ENCODE measurements at places on chromosomes 6 and 20. TPM values are rescaled to one million over a fixed set of nuclear protein-coding genes. Genes with fewer than 3 reads are reported as not detected.

The KCNG1 gene
- 10.3 TPM for total RNA-seq

The BCLAF1 gene
- 202 TPM for total RNA-seq

The TSBP1 gene
- 0.09 TPM for total RNA-seq

The PCSK2 gene
- total RNA-seq, result 7.7 TPM

The PLAGL1 gene
- total RNA-seq, result 37.2 TPM

The AKAP7 gene
- 2.5 TPM for total RNA-seq

The MOG gene
- not detected for total RNA-seq

The COX4I2 gene
- not detected for total RNA-seq

The TRIM15 gene
- 0.77 TPM for total RNA-seq

The LRRN4 gene
- 0.25 TPM for total RNA-seq

The SSTR4 gene
- not detected for total RNA-seq

The STMND1 gene
- not detected for total RNA-seq

- ATAC-seq, result peak; percentile 31
Measured at GRCh38 chr6:13710552-13711323, 897 bp downstream of the RANBP9 start.

DNA sequence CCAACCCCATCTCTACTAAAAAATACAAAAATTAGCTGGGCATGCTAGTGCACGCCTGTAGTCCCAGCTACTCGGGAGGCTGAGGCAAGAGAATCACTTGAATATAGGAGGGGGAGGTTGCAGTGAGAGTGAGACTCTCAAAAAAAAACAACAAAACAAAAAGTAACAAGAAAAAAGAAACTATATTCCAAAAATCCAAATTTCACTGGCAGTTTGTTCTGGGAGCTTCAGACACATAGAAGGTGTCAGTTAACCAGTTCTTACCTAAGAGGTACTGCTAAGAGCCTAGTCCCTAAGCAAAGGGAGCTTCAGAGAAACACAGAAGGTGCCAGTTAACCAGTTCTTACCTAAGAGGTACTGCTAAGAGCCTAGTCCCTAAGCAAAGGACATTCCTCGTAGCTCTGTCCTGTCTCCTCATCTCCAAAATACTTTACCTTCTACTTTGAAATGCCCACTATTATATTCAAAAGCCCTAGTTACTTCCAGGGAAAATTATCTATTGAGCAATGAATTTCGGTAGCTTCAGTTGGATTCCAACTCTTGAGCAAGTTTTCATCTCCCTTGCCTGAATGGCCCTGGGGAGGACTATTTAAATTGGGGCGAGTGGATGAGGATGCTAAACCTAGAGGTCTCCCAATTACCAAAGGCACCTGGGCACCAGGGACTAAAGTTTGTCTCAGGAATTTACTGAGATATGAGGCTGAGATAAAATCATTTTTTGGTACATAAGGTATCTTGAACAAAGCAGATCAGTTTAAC lies 41.0 kb downstream of the HFE start:
- ATAC-seq, result no peak

DNA sequence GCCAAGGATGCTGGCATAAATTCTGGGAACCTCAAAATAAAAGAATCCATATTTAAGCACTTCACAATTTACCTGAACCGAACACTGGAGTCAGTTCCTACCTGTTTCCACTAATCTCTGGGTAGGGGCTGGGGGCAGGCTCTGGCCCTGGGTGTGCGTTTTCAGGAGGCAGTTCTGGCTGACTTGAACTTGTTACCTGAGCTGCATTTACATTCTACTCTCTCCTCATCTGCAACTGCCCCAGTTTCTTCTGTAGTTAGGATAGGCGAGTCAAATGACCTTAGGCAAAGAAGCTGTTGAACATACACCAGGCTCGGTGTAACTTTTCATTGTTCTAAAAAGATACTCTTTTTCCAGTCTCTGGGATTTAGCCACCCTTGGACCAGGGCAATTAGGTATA lies 13.2 kb downstream of the CARMIL1 start:
- ATAC-seq, result no peak

DNA sequence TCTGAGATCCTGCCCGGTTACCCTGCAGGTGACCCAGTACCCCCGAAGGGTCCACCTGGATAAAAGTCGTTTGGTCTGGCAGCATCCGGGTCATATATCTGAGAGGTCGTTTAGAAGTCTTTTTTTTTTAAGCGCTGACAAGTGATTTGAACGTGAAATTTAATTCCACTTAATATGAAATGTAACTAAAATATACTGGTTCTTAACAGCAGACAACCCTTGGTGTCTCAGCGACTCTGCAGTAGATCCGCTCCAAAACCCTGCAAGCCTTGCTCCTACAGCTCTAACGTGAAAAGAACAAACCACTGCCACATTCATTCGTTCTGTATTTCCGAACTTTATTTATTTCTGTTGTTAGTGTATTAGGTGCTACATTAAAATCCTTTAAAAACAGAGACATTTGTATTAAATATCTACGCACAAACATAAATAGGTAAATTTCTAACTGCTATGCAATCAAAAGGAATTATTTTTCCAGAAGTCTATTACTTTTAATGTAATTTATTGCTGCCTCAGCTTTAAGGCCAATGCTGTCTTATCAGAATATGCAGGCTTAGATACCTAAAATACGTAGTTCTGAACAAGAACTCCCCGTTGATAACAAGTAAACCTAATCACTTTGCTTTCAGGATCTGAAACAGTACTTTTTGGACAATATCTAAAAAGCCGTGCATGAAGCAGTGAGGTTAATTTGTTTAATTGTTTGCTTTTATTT lies 33.5 kb upstream of the TCF21 start:
- no peak for ATAC-seq

DNA sequence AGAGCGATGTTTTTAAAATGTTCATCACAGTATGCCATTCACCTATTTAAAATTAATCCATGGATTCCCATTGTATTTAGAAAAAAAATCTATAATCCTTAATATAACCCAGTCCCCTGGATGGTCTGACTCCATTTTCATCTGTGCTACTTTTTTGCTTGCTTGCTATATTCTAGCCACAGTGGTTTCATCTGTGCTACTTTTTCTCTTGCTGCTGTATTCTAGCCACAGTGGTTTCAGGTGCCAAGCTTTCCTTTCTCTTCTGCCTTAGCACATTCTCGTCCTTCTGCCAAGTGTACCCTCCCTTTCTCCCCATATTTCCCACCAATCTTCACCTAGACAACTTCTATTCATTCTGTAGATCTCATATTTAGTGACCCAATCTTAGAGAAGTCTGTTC lies 33.3 kb upstream of the SOX4 start:
- no peak for ATAC-seq

GRCh38 chr6:37359039-37359438 lies 5.3 kb downstream of the RNF8 start:
- no peak for ATAC-seq

DNA sequence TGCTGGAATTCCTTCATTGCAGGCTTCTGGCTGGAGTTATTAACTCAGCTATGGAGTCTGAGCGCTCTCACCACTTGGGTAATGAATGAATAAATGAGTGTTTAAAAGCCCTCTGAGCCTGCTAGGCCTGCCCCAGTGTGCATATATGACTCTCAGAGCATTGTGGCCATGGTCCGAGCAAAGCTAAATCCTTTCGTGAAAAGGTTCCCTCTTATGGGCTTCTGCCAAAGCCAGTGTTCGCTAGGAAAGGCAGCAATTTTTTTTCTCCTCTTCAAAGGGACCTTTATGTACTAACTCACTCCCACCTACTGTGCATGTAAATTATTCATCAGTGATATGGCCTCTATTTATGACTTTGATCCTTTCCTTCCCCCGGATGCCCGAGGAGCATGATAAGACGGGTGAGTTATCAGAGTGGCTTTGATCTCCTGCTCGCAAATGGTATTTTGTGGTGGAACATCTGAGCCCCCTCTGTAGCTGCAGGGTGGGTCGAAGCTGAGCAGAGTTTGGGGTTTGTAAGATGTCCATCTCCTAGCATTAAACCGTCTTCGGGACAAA lies 88.6 kb downstream of the LINC00237 start:
- no peak for ATAC-seq

DNA sequence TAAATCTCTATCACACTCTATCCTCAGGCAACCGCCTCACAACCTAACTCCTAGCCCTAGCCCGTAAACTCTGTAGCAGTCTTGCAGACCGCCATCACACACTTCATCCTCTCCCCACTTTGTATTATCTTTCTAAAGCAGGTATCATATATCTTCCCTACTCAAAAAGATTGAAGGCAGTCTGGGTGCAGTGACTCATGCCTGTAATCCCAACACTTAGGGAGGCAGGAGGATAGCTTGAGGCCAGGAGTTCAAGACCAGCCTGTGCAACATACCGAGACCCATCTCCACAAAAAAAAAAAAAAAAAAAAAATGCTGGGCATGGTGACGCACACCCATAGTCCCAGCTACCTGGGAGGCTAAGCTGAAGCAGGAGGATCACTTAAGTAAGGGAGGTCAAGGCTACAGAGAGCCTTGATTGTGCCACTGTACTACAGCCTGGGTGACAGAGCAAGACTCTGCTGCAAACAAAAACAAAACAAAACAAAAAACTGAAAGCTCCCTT lies 22.9 kb downstream of the RANBP9 start:
- no peak for ATAC-seq

DNA sequence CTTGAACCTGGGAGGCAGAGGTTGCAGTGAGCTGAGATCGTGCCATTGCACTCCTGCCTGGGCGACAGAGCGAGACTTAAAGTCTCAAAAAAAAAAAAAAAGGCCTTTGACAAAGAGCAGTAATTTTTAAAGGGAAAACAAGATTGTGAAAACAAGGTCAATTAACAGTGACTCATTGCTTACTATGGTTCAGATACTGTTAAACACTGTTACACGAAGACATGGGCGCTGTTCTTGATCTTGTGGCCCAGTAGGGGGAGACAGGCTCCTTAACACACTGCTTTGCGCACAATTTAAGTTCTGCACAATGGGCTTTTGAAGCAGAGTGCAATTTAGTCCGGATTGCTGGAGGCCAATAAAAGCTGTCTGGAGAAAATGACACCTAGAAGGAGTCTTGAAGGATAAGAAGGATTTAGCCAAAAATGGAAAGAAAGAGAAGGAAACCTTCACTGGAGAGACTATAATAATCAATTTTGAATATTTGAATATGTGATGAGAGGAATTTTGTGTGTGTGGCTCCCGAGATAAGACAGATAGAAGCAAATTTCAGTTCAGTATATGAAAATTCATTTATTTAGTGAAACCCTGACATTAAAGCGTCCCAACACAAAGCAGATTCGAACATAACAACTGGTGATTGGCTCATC lies 6.0 kb upstream of the LATS1 start:
- ATAC-seq, result peak; percentile 94

DNA sequence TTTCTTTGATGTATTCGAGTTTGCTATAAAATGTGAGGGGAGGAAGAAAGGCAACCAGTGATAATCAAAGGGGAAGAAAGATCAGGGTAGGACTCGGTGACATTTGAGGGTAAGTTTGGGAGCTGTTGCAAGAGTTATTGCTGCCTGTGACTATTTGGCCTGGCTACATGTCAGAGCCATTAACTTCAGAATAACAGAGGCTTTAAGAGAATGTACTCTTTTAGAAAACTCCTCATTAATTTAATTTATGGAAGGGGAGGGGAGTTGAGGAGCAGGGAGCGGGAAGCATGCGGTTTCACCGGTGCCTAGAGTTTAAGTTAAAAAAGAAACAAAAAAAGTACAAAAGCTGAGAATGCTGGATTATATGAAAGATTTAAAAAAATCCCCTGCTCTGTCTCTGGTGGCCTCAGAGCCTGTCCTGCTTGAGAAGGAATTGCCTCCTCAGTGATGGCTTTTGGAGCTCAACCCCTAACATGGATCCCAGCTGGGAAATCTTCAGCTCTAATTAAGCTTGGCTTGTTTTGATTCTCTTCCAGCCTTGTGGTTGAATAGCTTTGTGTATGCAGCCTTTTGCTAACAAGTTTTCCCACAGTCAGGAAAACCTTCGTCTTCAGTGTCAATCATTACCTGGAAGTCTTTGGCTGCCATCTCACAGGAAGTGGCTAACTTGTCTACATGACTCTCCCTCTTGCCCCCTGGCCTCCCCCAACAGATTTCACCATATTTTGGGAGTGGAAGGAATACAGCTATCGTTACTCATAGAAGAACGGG lies 238.2 kb downstream of the SOX4 start:
- ATAC-seq, result peak; percentile 28

DNA sequence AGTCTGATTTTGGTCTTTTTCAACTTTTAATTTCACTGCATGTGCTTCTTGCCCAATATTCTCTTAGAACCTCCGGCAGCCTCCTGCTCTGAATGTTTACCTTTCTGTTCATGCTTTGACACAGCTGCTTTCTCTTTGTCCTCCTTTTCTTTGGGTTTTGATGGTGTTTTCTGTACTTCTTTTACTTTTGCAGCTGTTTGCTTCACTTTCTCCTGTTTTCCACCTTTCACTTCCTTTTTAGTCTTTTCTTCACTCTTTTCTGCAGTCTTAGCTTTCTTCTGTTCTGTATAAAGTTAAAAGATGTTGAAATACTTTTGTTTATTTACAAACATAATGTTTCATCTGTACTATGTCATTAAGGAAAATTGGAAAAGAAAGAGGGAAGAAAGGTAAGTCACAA lies 133.1 kb downstream of the TRDN start:
- no peak for ATAC-seq

GRCh38 chr6:79656134-79656533 lies 25.0 kb downstream of the SH3BGRL2 start:
- no peak for ATAC-seq

DNA sequence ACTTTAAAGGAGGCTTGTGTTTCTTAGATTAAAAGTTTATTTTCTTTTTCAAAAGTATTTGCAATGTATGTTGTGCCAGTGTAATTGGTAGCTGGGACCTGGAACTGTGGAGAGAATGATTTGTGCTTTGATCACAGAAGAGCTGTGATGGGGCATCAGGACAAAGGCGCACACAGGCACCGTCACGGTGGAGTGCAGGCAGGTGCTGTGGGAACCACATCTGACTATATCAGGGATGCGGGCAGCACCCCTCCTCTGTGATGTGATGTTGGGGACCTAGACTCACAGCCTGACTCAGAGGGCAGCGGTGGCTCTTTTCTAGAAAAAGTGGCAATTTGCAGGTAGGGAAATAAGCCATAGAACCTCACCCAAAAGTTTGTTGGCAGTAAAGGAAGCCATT lies 34.5 kb downstream of the SYTL3 start:
- no peak for ATAC-seq

DNA sequence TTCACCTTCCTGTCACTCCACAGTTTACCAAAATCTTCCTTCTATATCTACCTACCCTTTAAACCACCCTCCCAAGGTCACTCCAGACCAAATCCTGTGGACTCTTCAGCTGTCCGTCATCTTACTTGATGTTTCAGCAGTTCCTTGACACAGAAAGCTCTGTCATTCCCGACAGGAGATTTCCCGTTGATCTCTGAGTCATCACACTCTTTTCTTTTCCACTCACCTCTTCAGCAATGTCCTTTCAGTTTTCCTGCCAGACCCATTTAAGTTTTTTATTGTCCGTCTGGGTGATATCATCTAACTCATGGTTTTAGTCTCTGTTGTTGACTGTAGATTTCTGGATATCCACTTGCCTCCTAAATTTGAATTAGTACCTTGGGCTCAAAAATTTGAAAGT lies 69.9 kb upstream of the SCGN start:
- no peak for ATAC-seq

GRCh38 chr6:14459315-14459714 lies 341.7 kb downstream of the CD83 start:
- ATAC-seq, result no peak

- no peak for ATAC-seq
Measured at GRCh38 chr6:114323784-114324183, 19.0 kb downstream of the HS3ST5 start.
